ENCODE measurements at places on chromosomes 4 and X.

DNA sequence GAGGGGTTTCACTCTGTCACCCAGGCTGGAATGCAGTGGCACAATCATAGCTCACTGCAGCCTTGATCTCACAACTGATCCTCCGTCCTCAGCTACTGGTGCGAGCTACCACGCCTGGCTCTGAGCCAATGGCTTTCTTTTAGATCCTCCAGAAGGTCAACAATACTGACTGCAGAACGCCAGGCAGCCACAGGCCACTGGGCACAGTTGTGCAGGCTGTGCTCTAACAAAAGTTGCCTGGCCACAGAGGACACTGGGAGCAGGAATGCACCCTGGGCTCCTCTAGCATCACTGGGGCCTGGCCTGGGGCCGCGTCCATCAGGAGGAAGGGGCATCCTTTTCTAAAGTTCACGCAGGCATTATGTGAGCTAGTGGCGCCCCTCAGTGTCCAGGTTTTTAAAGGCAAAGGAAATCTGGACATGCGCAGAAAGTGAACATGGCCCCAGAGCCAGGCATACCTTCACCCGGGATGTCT is 14.9 kb upstream of the PORCN start:
- peak; percentile 16 for DNase-seq

DNA sequence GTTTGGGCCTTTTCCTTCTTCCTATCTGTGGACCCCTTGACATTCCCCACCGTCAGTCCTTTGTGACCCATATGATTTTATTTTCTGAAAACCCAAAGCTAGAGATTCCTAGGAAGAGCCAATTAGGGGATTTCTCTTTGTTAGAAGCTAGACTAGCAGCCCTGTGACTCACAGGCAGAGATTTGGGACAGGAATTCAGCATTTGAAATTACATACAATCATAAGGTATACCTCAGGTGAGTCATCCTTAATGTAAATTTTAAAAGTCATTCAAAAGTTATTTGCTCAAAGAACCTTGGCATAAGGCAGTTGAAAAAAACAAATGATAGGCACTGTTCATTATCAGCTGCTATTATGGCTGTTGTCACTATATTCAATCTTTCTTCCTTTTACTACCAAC is 40.6 kb downstream of the USP26 start:
- DNase-seq = no peak

DNA sequence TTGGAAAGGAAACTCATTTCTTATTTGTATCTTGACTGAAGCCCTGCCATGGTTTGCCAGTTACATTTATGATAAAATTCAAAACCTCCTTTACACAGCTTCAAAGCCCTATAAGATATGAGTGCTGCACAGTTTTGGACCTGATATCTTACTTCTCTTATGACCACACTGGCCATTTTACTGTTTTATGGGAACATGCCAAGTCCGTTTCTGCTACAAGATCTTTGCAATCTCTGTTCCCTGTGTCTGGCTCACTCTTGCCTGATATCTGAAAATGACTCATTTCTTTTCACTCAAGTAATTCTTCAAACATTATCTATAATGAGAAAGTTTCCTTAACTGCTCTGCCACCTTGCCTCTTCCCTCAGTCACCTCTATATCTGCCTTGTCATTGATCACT is 247.3 kb downstream of the SPOCK3 start:
- no peak for DNase-seq

GRCh38 chr4:93764639-93765246 is 63.8 kb upstream of the ATOH1 start:
- peak; percentile 30 for DNase-seq

- no peak for DNase-seq
Observed at GRCh38 chr4:13328591-13328990, 155.5 kb downstream of the RAB28 start.

GRCh38 chr4:71138007-71138615 is 144.7 kb downstream of the DCK start:
- DNase-seq = no peak

GRCh38 chr4:26687728-26688127 is 103.8 kb downstream of the TBC1D19 start:
- no peak for DNase-seq

Data from activated CD4-positive, alpha-beta T cell treated with anti-CD3 and anti-CD28 coated beads, Interleukin-2, amount 10 ng/mL, durations not matched to agents 7 days and 5 days (primary cell).